ENCODE measurements at places on chromosomes 3 and 15.

DNA sequence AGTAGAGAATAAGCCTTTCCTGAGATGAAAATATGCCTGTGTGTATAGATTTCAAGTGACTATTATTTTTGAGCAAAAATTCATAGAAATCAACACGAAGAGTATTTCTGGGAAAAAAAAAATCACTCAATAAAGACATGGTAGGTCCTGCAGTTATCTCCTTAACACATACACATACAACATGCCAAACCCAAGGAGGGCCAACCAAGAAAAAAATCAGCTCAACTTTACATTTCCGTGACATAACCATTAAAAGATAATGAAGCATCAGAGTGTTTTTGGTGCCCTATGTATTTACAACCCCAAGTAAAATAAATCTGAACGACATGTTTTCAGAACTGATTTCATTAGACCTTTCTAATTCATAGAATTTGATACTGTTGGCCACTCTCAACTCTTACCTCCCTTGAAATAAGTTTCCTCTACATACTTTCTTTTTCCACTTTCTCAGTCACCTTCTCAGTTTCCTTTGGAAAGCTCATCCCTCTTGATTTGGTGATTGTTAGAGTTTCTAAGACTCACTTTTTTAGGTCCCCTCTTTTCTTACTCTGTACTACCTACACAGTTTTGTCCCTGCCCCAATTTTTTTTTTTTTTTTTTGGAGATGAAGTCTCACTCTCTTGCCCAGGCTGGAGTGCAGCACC, 162.3 kb downstream of the TBL1XR1 start:
- no peak for DNase-seq

- no peak for DNase-seq
Measured at GRCh38 chr3:78870484-78870883, 897.3 kb downstream of the ROBO1 start.

GRCh38 chr15:35197306-35197705, 112.2 kb upstream of the NANOGP8 start:
- no peak for DNase-seq

GRCh38 chr3:122295266-122296062, 29.6 kb upstream of the CSTA start:
- no peak for DNase-seq

- no peak for DNase-seq
Measured at GRCh38 chr3:52218454-52218853, 7.0 kb downstream of the TLR9 start.

GRCh38 chr3:127452321-127452821, 138.2 kb downstream of the TPRA1 start:
- DNase-seq, result no peak

GRCh38 chr15:96544162-96544756, 213.8 kb downstream of the NR2F2 start:
- DNase-seq, result no peak

GRCh38 chr3:76789237-76789636, 250.7 kb upstream of the ROBO2 start:
- no peak for DNase-seq

- DNase-seq, result no peak
Measured at GRCh38 chr3:197511130-197511529, 44.6 kb downstream of the BDH1 start.

DNA sequence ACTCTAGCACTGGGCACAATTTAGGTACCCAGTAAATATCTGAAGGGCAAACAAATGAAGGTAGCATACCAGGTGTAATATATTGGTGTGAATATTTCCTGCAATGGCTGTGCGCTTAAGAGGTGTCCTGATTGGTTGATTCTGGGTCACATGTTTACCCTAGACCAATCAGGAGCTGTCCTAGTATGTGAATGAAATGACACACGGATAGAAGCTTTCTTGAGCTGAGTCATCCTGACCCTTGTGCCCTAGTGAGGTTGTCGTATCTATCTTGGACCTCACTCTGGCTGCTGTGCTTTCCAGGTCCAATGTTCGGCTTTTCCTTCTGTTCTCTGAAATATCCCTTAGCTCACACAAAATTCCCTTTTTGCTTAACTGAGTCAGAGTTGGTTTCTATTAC, 58.1 kb upstream of the FOXP1 start:
- no peak for DNase-seq

DNA sequence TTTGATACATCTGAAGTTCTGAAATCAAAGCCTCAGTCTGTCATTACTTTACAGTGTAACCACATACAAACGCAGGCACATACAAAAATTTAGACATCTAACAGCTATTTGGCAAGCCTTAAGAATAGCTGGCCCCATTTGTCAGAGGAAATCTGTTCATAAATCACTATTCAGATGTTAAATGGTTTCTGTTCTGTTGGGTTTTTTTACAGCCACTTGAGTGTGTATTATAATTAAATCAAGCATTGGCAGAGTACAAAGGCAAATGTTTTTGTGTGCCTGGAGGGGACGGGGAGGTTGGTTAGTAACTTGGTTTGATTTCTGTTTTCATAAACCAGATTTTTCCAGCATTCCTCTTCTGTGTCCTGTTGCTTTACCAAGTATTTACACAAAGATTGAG, 24.1 kb downstream of the PIGB start:
- DNase-seq, result no peak

DNA sequence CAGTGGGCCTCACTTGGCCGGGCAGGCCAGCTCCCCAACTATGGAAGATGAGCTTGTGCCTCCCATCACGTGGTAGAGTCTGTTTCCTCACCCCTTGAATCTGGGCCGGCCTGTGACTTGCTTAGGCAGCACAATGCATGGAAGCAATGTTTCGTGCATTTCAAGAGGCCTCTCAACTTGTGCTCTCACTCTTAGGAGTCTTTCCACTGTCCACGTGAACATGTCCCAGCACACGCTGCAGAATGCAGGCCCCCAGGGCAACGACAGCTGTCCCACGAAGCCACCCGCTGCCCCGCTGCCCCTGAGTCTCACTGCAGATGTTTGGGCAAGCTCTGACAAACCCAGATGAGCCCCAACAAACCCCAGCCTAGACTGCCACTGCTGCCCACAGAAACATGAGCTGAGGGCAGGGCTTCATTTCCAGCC, 27.2 kb upstream of the SLC41A3 start:
- DNase-seq, result no peak

DNA sequence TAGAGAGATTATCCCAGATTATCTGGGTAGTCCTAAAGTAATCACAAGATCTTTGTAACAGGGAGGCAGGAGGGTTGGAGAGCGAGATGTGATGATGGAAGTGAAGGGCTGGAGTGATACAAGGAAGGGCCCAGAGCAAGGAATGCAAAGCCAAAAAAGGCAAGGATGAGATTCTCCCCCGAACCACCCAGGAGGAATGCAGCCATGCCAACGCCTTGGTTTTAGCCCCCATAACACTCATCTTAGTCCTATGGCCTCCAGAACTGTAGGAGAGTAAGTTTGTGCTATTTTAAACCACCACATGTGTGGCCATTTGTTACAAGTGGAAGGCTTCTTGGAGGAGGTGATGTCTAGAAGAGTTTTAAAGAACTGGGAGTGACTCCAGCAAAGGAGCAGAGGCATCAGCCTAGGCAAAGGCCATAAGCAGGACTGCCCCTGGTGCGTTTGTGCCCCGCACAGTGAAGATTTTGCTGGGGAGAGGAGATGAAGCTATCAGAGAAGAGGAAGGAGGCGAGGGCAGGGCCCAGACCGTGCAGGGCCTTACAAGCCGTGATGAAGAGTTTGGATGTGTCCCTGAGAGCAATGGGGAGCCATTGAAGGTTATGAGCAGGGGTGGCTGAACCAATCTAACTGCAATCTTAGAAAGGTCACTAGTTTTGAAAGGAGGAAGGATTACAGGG, 25.3 kb upstream of the CORO2B start:
- DNase-seq, result no peak

DNA sequence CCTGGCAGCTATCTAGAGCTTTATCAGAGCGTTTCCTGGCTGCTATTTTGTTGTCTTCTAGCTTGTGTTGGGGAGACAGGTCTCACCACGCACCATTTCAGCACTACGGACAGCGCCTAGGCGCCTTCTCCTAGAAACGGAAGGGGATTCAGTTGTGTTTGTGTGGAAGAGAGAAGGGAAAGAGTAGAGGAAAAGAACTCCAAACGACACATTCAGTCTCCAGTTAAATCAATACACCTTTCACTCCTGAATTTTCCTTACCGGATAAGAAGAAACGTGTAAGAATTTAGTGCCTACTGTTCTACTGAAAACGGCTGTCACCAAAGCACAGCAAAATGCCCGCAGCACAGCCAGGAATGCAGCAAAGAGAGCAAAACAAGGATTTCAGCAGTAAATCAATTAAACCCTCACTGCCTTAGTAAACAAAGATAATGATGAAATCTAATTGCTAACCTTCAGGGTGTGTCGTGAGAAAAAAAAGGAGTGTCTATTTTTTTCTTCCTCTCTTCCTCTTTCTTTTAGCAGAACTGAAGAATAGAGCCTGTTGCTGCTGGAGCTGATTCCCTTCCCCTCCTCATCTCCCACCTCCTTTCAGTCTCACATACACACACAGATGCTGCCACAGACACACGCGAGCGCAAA, 412 bp upstream of the CTXN2 start:
- no peak for DNase-seq

DNA sequence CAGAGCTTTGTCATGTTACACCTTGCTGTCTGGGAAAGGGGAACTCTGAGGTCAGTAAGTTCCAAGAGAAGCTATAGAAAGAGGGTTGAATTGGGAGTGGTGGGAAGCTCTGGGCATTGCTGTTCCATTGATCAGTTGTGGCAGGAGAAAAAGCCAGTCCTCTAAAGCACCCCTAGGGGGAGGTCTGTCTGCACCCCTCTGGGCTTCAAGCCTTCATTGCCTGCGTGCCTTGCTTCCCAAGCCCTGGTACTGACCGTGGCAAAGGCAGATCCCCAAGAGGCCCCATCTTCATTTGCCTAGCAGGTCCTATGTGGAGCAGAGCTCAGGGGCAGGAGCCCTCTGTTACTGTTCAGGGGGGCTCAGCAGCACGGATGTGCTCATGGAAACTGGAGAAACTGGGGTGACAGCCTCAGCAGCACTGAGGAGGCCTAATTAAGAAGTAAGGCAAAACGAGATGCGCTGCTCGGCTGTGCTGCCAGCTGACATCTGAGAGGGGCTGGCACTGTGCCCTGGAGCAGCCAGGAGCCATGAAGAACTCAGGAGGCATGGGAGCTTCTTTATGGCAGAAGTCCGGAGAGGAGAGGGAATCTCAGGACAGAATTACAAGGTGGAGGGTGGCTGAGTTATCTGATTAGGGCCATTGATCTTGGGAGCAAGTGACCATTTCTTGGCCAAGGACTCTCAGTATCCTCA, 270.9 kb downstream of the RPLP1 start:
- no peak for DNase-seq

- DNase-seq, result no peak
Measured at GRCh38 chr3:18634461-18634860, 209.3 kb upstream of the SATB1 start.

DNA sequence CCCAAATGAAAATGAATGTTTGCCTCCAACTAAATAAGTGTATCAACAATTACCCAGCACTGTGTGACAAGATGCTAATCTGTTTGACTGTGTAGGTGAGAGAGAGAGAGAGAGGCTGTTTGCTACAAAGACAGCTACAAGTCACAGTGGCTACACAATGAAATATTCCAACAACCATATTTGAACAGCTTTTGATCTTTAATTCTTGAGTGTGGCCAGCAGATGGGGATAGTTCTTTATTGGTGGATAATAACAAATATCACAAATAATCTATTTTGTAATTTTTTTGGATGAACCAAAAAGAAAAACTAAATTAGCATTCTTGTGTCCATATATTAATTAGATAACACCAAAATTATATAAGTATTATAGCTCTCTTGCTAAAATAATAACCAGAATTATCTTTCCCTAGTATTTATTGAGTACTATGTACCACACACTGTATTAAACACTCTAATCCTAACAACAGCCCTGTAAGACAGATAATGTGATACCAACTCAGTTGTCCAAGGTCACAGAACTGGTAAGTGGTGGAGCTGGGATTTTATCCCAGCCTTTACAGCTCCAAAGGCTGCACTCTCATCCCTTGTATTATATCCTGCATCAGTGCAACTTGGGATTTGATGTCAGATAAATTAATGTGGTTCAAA, 61.9 kb upstream of the C3orf80 start:
- no peak for DNase-seq

- DNase-seq, result no peak
Measured at GRCh38 chr15:52466716-52467115, 62.0 kb downstream of the MYO5A start.

- no peak for DNase-seq
Measured at GRCh38 chr3:38510631-38511030, 14.5 kb downstream of the EXOG start.

DNA sequence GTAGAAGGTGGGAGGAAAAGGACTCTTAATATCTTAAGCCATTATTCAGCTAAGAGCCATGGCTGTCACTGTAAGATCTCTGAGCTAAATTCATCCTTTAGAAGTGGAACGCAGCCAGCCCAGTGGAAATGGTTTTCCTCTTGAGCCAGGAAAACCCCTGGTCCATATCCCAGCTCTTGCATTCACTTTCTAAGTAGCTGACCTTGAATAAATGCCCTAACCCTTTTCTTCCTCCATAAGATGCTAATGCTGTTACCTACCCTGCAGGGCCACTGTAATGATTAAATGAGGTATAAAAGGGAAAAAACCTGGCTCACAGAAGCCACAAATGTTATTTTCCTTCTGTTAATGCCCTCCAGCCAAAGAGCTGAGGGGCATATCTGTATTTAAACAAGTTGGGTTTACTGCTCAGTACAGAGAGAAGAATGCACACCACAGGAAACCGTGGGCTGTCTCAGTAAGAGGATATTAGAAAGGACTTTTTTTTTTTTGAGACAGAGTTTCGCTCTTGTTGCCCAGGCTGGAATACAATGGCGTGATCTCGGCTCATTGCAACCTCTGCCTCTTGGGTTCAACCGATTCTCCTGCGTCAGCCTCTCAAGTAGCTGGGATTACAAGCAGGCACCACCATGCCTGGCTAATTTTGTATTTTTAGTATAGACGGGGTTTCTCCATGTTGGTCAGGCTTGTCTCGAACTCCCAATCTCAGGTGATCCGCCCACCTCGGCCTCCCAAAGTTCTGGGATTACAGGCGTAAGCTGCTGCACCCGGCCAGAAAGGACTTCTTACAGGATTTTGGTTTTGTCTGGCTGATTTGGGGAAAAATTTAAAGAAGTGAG, 6.8 kb downstream of the UBL7 start:
- DNase-seq, result no peak

DNA sequence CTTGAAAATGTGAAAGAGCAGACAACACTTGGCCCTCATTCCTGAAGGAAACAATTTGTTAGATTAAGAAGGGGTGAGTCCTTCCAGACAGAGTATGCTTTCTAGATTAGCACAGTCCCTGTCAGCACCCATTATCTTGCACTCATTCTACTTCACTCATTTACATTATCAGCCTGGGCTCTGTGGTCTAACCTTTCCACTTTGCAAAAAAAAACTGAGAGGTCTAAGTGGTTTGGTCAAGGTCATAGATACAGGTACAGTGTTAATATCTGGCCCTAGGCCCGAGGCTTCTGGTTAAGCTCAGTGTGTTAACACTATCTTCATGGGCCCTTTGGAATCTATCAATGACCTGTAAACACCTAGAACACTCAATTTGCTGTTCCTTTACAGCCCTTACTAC, 123.4 kb upstream of the LRRN1 start:
- DNase-seq, result no peak

GRCh38 chr3:99862208-99862607, 44.5 kb downstream of the CMSS1 start:
- DNase-seq, result no peak

GRCh38 chr3:192336286-192336685, 391.1 kb downstream of the FGF12 start:
- no peak for DNase-seq

Measured in activated CD8-positive, alpha-beta memory T cell treated with anti-CD3 and anti-CD28 coated beads for 48 hours (primary cell).